ENCODE measurements at places on chromosomes 6 and 20.

- DNase-seq, result no peak
These were observed 32.0 kb downstream of the BTBD3 start for GRCh38 chr20:11949711-11950110.

GRCh38 chr6:142008016-142008735, 124.5 kb upstream of the GJE1 start:
- no peak for DNase-seq

DNA sequence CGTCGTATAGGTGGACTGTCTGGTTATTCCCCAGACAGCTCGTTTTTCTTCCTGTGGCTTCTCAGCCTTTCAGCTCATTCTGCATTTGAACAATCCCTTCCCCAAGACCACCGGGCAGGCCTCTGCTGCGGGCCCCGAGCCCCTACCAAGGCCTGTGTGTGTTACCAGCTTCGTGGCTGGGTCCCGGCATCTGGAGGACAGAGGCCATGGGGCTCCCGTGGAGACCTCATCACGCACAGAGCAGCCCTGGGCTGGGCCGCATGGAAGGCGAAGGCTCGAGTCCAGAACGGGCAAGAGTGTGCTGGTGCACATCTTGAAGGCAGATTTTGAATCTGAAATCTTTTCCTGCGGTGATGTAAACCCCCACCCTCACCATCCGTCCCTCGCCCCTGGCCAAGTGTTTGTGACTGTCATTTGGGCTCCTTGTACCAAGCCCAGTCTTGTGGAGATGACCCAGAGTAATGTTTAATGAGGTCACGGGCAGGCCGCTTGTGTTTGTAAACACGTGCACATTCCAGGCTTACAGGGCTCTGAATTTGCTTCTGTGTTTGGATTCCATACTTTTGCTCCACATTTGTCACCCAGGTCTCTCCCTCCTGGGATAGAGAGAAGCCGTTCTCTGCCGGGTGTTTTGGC, 119.6 kb downstream of the CDH4 start:
- no peak for DNase-seq

GRCh38 chr20:58102744-58103516, 125.5 kb downstream of the ANKRD60 start:
- no peak for DNase-seq

- no peak for DNase-seq
These were observed 236.1 kb downstream of the PACRG start for GRCh38 chr6:162963861-162964260.

GRCh38 chr6:26534681-26535465, 3.3 kb upstream of the HMGN4 start:
- DNase-seq, result no peak

- no peak for DNase-seq
These were observed 76.9 kb downstream of the TXNDC5 start for GRCh38 chr6:7833751-7834070.

DNA sequence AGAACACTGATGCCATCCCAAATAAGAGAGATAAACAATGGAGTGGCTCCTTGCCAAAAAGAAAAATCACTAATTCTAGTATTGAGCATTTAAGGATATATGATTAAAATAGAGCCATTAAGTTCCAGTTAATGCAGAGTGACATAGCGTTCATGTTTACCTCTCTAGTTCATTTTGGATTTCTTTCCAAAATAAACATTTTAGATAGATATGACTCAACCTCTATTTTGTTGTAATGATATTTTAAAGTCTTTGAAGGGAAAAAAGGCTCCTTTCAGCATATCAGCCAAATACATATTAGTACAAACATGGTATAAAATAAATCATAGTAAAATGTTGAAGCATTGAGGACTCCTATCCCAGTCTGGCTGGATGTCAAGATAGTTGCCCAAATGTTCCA, 33.4 kb downstream of the RWDD2A start:
- DNase-seq, result no peak

DNA sequence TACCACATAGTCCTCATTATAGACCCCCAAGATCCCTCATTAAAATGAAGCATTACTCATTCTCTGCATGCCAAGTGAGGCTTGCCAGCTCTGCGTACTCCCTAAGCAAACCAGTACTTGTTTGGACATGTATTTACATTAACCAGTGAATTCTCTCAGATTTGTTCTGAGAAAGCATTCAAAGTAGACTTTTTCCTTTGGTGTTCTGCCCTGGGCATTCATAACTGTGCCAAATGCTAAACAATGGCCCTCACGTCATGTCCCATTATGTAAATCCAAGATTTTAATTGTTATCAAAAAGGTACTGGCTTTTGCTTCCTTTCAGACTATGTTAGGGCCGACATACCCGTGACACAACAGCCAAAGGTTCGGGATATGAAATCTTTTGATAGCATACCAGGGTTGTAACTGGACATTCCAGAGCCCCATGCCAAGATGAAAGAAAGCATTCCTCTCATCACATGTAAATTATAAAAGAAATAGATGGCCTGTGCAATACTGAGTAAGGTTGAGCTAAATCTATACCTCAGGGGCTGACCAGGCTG, 164.2 kb downstream of the ADAT2 start:
- no peak for DNase-seq

GRCh38 chr20:49610691-49611538, 43.0 kb upstream of the PTGIS start:
- DNase-seq, result peak; percentile 59

DNA sequence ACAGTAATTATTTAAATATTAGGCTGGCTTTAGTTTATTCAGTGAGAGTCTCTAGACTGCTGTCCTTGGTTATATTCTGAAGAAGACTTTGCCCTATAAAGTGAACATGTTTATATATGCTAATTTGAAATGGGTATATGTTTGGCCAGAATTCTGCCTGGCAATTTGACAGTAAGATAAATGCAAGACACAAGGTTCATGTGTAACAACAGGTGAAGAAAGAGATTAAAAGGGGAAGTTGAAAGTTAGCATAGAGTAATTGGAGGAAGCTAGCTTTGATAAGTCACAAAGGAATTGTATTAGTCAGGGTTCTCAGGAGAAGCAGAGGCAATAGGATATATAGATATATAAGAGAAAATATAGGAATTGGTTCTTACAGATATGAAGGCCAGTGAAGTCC, 191.4 kb downstream of the CENPW start:
- no peak for DNase-seq

GRCh38 chr6:49553384-49553783, 2.9 kb downstream of the C6orf141 start:
- DNase-seq, result no peak

DNA sequence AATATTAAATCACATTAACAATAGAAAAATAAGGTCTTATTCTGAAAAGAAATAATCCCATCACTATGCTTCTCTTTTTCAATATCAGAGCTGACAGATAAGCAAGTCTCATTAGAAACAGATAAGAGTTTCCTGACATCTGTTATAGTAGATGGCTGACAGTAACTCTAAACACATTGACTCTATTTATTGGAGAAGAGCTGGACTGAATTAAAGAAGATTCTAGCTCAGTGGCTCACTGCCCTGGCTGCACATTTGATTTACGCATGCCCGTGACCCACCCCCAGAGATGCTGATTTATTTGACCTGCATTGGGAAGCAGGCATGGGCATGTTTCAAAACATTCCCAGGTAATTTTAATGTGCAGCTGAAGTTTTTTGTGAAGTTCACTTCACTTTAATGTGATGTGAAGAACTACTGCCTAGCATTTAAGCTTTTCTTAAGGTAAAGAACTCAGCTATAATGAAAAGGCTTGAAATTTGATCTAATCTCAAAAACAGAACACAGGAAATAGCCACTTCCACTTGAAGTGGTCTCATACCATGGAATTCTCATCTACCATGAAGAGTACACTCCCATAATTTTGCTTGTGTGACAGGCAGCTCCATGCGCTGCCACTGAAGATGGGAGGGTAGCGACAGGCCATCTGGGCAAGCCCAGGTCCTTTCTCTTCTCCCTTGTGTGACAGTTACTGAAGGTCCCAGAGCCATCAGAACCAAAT, 162.3 kb downstream of the TPBG start:
- DNase-seq, result no peak

DNA sequence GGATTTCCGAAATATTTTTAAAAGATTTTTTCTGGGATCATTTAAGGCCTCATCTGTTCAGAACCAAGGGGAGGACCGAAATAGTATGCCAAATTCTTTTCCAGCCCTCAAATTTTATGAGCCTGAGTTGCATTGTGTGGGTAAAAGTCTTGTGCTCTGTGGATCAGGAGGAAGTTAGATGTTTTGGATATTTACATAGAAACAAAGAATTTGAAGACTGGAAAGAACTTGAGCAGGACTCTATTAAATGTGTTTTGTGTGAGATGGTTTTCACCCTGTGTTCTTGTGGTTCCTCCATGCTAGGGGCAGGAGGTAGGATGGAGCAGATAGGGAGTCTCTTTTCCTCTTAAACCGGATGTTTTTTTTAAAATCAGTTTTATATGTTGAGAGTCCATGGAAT, 329.1 kb downstream of the LAMA2 start:
- no peak for DNase-seq

- DNase-seq, result no peak
These were observed 167.5 kb upstream of the PLCB4 start for GRCh38 chr20:8901237-8902025.

GRCh38 chr20:4809707-4810106, 88.0 kb downstream of the PRND start:
- no peak for DNase-seq

GRCh38 chr6:39950125-39950720, 16.0 kb upstream of the MOCS1 start:
- no peak for DNase-seq

- no peak for DNase-seq
These were observed 278.7 kb upstream of the PRND start for GRCh38 chr20:4443016-4443415.

GRCh38 chr6:84344005-84344404, 116.6 kb upstream of the CEP162 start:
- DNase-seq, result no peak

- no peak for DNase-seq
These were observed 45.1 kb upstream of the TMEM30A start for GRCh38 chr6:75329703-75330102.

DNA sequence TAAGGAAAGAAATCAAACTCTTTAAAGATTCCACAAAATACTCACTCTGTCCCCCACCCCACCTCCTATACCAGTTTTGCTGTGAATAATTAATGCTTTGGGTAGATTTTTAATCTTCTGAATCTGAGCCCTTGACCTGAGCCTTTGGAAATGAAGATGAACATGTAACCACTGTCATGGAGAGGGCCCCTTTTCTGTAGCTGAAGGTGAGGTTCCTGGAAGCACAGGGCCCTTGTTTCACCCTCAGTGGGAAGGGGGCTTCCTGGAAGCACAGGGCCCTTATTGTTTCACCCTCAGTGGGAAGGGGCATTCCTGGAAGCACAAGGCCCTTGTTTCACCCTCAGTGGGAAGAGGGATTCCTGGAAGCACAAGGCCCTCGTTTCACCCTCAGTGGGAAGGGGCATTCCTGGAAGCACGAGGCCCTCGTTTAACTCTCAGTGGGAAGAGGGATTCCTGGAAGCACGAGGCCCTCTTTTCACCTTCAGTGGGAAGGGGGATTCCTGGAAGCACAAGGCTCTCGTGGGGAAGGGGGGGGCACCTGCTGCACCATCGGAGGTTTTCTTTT, 75.7 kb downstream of the DACT2 start:
- DNase-seq, result no peak

GRCh38 chr20:10986586-10986985, 312.8 kb upstream of the JAG1 start:
- no peak for DNase-seq

GRCh38 chr6:96234444-96234843, 218.7 kb downstream of the FUT9 start:
- DNase-seq, result no peak

DNA sequence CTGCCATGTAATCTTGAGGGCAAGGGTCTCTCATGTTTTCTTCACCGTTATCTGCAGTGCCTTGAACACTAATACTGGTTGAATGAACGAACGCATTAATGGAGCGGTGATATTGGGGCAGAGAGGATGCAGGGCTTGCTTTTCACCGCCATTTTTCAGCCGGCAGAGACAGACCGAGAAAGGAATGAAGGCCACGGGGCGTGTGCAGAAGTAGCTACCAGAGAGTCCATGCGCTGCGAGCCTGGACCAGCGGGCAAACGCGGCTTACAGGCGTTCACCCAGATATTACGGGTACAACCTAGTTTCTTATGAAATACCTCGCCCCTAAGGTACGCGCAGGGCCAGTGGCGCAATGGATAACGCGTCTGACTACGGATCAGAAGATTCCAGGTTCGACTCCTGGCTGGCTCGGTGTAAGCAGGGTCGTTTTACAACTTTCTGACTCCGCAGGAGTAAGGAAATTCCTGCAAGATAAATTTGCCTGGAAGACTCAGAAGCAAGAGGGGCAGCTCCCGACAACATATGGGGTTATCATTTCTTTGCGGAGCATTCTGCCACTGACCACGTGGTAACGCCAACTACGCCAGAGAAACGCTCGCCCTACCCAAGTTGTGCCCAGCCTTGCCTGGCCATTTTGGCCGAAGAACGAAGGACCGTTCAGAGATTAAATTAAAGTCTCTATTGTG, 863 bp upstream of the HMGN4 start:
- peak; percentile 94 for DNase-seq

GRCh38 chr20:18101125-18101810, 36.4 kb upstream of the KAT14 start:
- DNase-seq, result peak; percentile 60

GRCh38 chr20:48831718-48832404, 4.1 kb upstream of the PREX1 start:
- DNase-seq, result no peak

GRCh38 chr6:15485936-15486335, 176.9 kb downstream of the DTNBP1 start:
- no peak for DNase-seq

All from iPS DF 19.7 (cell line).